ENCODE measurements at places on chromosomes 1 and 21.

GRCh38 chr1:246107516-246108277 lies 399.4 kb downstream of the SMYD3 start:
- no peak for DNase-seq

GRCh38 chr1:109926662-109927300 lies 16.1 kb downstream of the CSF1 start:
- DNase-seq = no peak

DNA sequence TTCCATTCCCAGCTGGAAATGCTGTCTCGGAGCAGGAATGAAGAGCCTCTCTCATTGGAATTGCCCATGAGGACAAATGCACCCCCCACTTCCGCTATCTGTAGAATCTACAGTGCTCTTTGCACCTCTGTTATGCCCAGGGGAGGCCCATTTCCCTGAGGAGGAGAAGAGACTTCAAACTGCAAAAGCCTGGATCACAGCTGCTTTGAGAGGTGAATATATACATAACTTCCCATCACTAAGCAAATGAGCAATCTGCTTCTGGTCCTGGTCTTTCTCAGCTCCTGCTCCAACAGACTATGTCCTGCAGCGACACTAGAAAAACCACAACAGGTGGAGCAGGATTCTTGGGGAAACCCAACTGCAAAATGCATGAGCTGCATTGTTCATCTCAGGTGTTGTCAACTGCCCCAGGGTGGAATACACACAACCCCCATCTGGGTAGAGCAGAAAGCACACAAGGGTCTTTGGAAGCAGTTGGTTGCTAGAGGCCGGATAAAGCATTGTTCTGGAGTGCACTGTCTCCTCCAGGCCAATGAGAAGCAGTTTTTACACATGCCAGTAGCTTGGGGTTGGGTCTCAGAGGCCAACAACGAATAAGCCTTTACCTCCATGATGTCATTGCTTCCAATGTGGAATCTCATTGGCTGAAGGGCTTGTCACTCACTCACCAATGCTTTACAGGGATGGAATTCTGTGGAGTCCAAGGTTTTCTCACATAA lies 67.7 kb upstream of the RAB4A start:
- DNase-seq = no peak

DNA sequence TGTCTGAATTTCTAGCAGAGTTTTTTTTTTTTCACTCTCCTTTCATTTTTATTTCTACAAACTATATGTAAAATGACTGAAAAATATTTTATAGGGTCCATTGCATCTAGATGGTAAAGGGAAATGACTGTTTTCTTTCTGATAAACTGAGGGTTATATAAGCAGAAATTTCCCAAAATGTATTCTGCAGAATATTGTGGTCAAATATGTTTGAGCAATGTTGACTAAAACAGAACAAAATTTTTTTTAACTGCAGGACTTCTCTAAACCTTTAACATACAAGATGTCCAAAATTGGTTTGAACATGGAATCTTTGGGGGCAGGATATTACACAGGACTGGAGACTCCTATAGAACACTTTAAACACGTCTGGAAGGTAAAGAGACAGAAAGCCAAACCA lies 190.5 kb downstream of the TOMM20 start:
- no peak for DNase-seq

DNA sequence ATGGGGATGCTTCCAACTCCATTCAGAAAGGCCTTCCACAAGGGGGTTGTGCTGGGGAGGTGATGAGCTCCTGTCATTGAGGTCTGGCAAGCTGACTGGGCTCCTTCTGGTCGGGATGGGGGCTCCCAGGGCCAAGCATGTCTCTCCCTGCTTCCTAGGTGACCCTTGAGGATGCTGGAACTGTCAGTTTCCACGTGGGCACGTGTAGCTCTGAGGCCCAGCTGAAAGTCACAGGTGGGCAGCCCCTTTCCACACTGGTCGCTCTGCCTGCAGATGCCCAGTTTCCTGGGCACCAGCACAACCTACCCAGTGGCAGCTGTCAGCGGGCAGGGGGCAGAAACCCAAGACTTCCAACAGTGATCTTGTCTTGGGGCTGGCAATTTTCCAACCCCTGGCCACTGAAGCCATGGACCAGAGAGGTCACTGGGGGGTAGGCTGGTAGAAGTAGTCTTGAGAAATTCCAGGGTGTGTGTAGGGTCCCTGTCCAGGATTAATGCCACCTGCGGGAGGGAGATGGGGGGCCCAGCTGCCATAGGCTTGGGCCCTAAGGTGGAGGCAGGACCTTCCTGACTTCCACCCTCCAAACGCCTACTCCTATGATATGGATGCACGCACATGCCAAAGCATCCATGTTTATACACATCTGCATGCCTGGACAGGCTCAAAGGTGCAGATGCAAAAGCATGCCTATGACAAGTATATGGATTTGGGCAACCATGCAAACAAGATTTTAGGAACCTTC lies 97.1 kb downstream of the TRIM11 start:
- no peak for DNase-seq

DNA sequence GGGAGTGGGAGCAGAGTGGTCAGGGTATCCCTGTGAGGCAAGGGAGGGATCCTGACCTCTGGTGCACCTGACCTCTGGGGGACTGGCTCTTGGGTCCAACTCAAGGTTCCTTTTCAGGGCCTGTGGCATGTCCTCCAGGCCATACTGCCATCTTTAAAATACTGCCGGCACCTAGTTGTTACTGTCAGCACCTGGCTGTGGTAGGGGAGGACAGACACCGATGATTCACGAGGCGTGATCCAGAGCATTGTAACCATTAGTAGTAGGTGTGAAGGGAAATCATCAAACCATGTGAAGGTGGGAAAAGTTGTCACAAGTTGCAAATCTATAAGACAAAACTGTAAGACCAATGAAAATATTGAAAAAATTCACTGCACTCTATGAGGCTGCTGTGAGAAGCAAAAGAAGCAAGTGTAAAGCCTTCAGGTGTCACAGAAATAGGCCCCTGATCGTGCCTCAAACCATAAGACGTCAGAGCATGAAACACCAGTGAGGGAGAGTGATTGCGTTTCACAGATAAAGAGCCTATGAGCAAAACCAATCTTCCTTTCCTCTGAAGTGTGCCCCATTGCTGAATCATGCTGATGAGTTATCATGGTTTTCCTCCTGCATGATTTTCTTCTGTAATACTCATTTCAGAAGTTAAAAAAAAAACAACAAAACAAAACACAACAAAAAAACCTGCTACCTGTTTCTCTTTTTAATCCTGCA lies 55.3 kb downstream of the CDC7 start:
- no peak for DNase-seq

- DNase-seq = no peak
Observed at GRCh38 chr1:116674011-116674531, 6.5 kb upstream of the IGSF3 start.

- no peak for DNase-seq
Observed at GRCh38 chr21:45945868-45946210, 35.7 kb upstream of the COL6A1 start.

- DNase-seq = no peak
Observed at GRCh38 chr1:1366699-1367066, 8.3 kb downstream of the AURKAIP1 start.

GRCh38 chr1:231666937-231667608 lies 40.5 kb downstream of the DISC1 start:
- no peak for DNase-seq

GRCh38 chr1:24018611-24019580 lies 38.8 kb upstream of the SRSF10 start:
- no peak for DNase-seq

DNA sequence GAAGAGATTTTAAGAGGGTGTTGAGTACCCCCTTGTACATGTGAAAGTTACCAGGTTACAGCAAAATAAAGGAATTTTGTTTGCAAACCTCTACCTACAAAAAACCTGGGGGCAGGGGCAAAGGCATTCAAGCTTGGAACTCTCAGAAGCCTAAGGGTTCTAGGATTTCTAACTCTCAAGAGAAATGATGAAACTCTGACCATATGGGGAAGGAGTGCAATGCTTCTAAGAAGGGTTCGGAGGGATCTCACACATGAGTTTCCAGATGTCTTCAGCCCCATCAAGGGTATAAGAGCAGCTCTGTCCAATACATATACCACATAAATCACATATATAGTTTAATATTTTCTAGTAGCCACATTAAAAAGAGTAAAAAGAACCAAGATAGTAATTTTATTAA lies 7.3 kb upstream of the FCGR2A start:
- DNase-seq = no peak

- no peak for DNase-seq
Observed at GRCh38 chr1:33346533-33346926, 25.6 kb upstream of the A3GALT2 start.

DNA sequence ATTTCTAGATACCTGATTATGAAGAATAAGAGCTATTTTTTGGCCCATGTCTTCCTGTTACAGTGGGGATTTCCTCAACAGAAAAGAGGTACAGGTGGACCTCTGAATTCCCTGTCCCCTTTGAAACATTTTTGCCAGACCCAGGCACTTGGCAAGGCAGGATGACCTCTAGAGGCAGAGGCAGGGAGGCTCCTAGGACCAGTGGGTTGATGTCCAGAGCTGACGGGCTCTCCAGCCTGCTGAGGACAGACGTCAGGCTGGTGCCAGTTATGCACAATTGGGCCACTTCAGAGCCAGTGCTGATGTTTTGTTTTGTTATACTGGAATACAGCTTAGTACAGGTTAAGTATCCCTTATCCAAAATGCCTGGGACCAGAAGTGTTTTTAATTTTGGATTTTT lies 18.5 kb upstream of the A3GALT2 start:
- no peak for DNase-seq

DNA sequence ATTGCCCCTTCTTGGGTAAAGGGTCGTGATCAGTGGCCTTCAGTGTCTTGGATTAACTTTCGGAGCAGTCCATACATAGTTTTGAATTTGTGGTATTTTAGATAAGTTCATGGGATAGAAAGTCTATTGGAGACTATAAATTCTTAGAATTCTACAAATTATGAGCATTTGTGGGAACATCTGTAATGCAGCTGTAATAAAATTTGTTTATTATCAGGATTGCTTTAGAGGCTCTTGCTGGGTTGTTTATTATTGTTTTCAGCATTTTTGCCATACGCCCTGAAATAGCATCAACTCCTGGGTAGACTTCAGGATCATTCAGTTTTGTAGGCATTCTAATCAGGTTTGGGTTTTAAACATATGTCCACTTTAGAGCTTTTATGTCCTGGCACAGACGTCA lies 16.1 kb downstream of the LAMC1 start:
- DNase-seq = no peak

GRCh38 chr1:116287341-116288200 lies 85.5 kb upstream of the ATP1A1 start:
- no peak for DNase-seq

- DNase-seq = no peak
Observed at GRCh38 chr1:18931730-18932129, 24.7 kb downstream of the IFFO2 start.
